COLO829 (cell line): ENCODE measurements at places on chromosomes 6 and 20.

DNA sequence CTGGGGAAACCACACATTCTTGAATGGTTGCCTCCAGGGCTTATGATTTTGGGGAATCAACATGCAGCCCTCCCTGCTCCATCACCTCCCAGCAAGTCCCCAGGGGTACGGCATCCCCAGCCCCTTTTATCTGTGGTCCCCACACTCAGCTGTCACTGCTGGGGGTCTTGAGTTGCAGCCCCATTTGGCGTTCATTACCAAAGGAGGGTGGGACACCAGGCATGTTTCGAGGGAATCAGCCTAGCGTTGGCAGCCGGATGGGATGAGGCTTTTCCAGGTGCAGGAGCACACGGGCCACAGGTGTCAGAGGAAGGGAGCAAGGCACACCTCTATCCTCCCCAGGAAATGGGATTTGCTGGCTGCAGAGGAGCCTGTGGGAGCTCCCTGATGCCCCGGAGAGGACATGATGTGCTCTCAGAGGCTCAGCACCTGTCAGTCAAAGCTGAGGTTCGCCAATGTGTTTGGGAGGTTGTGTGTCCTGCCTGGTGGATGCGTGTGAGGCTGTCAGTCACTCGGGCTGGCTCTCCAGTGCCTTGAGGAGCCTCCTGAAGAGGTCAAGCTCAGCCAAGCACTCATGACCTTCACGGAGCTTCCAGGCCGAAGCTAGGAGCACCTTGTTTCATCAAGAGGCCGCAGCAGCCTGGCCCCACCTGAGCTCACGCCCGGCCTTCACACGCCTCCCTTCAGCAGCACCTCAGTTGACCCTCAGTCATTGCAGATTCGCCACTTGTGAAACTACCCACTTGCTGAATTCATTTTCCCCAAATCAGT lies 95.0 kb downstream of the ERMARD start:
- DNase-seq: no peak

DNA sequence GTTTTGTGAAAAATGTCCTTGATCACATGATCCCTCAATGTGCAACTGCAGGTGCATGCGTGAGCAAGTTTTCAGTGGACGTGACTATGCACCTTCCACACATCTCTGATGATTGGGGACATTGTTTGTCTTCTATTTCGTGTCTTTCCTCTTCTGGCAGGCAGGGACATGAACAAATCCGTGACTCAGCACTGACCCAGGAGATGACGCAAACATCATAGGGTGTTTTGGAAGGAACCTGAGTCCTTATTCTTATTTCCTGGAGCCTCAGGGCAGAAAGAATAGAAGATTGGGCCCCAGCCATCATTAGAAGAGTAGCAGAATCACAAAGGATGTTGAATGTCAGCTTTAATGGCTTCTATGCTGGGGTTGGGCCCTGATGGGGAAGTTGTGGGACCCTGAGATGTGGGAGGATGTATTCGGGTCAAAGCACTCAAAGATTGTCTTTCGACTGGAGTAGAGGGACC lies 11.9 kb upstream of the SIRPD start:
- peak; percentile 50 for DNase-seq

- DNase-seq: no peak
Observed at GRCh38 chr6:139349464-139350020, 24.9 kb downstream of the CITED2 start.

- no peak for DNase-seq
Observed at GRCh38 chr20:37745553-37745952, 51.7 kb downstream of the CTNNBL1 start.

- no peak for DNase-seq
Observed at GRCh38 chr20:3714092-3714491, 1.7 kb upstream of the SIGLEC1 start.

- DNase-seq: no peak
Observed at GRCh38 chr6:102127253-102127652, 733.7 kb downstream of the GRIK2 start.

DNA sequence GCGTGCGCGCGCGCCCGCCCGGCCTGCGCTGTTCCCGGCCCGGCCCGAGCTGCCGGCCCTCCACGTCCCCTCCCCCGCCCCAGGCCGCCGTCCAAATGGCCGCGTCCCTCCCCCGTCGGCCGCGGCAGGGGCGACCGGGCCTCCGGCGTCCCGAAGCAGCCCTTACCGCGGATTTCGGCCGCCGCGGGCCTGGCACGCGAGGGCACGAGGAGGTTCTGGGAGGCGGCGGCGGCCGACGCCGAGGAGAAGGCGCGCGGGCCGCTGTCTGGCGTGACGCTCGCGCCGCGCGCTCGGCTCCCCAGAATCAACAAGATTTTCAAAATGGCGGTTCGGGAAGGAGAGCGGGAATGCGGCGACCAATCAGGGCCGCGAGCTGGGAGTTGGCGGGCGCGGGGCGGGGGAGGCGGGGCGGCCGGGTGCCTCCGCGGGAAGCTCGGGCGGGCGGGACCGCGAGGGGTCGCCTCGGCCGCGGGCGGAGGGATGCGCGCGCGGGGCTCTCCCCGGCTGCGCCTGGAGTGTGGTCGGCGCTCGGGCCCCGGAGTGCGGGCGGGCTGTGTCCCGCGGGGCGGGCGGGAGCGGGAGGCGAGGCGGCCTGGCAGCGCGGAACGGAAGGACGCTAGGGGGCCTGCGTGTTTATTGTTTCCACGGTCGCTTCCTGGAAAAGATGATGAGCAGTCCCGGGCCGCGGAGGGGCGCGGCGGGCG lies at the start of gene DEK:
TSS of gene DEK (minus strand) at position 312 of the 704 bp plus-strand sequence. CDS start 543 bp downstream, outside the sequence.
- peak; percentile 80 for DNase-seq

- peak; percentile 92 for DNase-seq
Observed at GRCh38 chr20:40962733-40963504, 65.7 kb upstream of the TOP1 start.

DNA sequence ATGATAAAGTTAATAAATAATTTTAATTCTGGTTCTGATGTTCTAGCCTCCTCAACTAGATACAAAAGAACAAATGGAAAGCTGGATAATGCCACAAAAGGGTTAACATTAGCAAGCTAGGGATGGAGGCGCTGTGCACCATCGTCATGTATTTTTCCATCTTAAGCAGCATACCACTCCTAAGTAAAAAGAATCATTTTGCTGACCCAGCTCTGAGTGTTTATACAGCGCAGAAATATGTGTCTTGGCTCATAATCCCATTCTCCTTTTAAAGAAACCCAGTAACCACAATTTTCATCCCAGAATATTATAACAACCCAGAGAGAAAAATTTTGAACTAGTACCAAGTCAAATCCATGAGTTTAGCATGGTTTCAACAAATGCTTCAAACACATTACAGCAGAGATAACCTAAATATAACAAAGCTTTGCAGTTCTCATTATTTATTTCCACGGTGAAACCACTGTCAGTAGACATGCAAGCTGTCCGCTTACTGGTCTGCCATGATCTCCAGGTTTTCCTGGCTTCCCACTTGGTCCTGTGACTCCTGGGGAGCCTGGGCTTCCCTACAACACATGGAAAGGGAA lies 111.1 kb downstream of the COL12A1 start:
- DNase-seq: no peak

GRCh38 chr6:40528051-40528450 lies 59.1 kb downstream of the LRFN2 start:
- no peak for DNase-seq

DNA sequence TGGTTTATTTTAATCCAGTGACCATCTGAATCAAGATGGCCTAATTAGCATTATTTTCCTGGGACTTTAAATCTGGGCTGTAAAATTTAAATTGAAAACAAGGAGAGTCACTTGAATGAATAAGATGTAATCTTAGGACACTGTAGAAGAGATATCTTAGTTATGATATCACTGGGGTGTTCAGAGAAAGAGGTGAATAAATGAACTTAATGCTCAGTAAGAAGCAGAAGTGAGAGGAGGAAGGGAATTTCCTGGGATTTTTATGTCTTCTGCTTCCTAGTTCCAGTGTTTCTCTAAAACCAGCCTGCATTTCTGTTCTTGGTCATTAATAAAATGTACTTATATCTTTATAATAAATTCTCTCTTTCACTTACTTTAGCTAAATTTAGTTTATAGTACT lies 136.8 kb upstream of the PTPRK start:
- no peak for DNase-seq

DNA sequence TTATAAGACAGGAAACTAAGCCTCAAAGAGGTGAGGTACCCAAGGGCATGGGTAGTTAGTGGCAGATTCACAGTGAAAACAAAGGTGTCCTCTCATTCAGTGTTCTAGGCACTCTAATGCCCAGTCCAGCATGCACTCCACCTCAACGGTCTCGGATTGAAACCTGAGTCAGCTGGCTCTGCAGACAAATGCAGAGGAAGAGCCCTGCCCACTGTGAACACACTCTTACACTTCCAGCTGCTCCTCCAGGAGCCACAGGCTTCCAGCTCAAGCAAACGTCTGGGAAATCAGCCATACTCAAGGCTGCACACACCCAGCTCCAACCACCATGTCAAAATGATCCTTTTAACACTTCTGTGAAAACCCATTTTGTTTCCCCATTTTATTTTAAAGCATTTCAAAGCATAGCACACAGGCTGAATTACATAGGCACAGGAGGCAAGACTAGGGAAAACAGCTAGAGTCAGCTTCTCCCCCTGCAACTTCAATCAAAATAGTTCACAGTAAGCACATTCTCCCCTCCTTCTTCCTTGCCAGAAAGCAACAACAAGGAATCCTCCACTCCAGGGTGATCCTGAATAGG lies 3.0 kb upstream of the IL17A start:
- DNase-seq: no peak

- no peak for DNase-seq
Observed at GRCh38 chr6:78538002-78538401, 329.3 kb upstream of the IRAK1BP1 start.

GRCh38 chr6:13242178-13242577 lies 86.2 kb downstream of the TBC1D7 start:
- DNase-seq: no peak

GRCh38 chr6:132072831-132073230 lies 121.7 kb upstream of the CCN2 start:
- DNase-seq: no peak

DNA sequence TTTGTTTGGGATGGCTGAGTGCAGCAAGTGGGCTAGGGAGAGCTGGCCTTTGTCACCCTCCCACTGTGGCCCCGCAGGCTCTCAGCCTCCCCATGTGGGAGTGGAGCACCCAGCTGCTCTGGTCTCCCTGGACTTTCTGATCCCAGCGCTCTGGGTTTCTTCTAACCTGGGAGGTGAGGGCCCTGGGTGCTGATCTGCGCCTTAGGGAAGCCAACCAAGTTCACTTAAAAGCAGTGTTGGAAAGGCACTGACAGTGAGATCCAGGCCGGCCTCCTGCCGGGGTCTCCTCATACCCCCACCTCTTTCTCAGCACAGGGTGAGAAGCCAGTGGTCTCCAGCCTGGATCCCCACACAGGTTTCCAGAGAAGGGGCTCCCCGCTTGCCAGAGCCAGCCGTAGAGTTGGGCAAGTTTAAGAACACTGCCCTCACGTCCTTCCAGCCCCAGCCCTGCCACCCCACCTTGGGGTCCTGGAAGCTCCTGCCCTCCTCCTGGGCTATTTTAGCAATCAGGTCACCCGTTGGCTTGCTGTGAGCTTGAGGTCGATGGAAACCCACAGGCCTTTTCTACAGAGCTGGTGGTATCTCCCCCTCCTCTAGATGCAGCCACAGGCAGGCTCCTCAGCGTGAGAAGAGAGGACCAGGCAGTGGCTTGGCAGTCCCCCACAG lies 9.6 kb downstream of the C20orf203 start:
- no peak for DNase-seq

GRCh38 chr20:6866741-6867140 lies 99.3 kb downstream of the BMP2 start:
- DNase-seq: no peak

DNA sequence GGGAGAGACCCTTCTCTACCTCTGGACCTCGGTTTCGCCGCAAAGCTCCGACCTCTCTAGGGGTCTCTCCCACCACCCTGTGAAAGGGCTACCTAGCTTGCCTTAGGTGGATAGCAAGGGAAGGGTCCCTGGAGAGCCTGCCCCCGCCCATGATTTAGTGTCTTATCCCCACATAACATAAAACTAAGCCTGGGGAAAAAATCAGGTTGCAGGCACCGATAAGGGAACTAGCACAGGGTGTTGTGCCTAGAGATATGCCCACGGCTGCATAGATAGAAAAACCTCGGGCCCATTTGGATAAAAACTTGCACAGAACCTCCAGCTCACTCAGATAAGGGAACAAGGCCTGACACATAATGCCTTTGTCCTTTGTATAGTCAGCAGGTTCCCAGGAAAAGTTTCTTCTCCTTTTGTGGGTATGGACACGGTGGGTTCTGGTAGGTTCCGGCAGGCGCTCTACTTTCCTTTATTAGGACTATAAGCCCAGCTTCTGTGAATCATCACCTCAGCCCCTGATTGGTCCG lies 846 bp downstream of the ZSCAN31 start:
- DNase-seq: no peak

- DNase-seq: no peak
Observed at GRCh38 chr6:125453516-125453915, 151.7 kb upstream of the HDDC2 start.

- no peak for DNase-seq
Observed at GRCh38 chr6:152598901-152599537, 38.1 kb downstream of the SYNE1 start.

DNA sequence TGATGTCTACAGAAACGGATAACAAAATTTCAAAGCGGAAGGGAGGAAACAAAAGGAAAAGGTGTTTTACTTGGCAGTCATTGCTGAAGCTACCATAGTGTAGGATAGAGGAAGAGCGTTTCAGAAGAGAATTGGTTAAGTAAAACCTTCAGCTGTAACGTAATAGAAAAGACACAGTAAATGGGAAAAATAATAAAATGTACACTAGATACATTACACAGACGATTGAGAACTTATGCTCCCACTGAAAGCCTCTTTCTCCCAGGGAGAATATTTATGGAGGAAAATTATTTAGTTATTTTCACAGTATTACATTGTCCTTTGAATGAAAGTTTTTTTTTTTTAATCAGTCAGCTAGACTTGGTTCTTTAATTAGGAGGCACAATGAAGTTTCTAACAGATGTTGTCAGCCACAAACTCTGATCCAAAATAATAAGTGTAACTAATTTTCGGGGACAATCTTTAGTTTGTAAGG lies 90.7 kb upstream of the PRDM1 start:
- DNase-seq: no peak

DNA sequence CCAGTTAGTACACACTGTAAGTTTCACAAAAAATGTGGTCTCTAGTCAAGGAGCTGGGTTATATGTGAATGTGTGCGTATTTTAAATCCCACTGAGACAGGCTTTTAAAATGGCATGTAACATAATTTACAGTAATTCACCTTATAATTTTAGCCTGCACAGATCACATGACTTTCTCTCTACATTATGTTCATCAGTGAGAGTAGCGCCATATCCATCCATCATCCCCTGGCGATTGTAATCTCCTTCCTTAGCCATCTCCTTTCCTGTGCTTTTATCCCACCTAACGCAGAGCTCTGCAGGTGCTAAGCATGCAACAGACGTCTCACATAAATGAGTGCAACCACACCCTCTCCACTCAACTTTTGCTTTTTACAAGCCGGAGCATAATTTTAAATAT lies 210.8 kb downstream of the TBC1D7 start:
- DNase-seq: no peak

- no peak for DNase-seq
Observed at GRCh38 chr6:27760464-27760863, 151.7 kb downstream of the OR2B2 start.

- DNase-seq: no peak
Observed at GRCh38 chr6:31712296-31712695, 2.9 kb upstream of the LY6G6D start.

GRCh38 chr6:9233686-9234085 lies 798.3 kb upstream of the SLC35B3 start:
- DNase-seq: no peak

GRCh38 chr6:31559606-31559957 lies 12.2 kb downstream of the NFKBIL1 start:
- no peak for DNase-seq

GRCh38 chr6:21505574-21505990 lies 88.0 kb upstream of the SOX4 start:
- DNase-seq: no peak

GRCh38 chr20:8756410-8756809 lies 312.5 kb upstream of the PLCB4 start:
- peak; percentile 79 for DNase-seq
